ENCODE measurements at places on chromosomes 1 and 21.

DNA sequence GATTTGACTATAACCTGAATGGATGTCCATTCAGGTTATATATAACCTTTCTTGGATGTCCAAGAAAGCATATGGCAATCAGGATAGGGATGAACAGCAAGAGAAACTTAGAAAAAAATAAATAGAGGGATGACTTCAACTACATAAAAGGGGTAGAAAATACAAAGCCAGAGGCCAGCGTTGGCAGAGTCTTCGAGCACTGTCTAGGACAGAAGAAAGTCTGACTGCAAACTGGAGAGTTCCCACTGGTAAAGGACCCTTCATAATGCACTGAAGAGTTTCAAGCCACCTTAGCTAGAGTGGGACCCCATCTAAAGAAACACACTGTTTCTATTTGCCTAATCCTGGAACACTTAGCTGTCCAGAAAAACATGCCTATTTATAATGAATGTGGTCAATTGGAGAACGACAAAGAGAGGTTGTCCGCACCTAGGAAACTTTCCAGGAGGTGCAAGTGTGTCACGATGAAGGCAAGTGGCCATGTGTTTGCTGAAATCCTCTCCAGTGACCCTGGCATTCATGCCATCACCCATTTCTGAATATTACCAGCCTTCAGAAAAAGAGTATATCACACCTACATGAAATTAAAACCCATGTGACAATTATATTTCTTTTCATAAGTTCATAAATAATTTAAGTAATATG, 215.4 kb downstream of the ZNF648 start:
- no peak for DNase-seq

DNA sequence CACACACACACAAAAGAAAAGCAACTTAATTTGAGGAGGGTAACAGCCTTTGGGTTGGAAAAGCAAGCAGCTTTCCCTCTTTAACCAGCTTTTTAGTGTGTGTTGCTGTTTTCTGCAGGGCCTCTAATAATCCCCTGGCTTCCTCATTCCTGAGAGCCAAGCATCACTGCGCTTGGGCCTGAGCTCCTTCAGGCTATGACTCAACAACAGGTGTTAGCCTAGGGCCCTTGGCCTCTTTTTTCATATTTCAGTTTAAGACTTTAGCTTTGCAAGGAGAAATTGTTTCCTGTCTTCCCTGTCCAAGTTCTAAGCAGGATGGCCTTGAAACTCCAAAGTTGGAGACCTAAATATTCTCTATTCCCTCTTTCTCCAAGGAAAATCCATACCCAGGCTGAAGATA, 26.2 kb upstream of the SNX27 start:
- DNase-seq, result no peak

DNA sequence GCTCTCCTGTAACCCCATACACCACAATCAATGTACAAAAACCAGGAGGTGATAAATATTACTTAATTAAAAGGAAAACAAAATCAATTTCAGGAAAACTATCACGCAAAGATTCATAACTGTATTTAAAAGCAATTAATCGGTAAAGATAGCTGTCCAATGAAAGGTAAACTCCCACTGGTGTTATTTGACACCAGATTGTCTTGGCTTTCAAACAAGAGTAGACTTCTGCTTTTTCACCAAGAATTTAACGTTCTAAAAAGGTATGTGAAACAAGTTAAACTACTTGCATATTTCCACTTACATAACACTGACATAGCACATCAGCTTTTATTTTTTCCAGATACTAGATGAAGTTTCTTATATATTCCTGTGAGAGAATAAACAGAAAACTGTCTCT, 3.5 kb downstream of the PLPP3 start:
- DNase-seq, result no peak

DNA sequence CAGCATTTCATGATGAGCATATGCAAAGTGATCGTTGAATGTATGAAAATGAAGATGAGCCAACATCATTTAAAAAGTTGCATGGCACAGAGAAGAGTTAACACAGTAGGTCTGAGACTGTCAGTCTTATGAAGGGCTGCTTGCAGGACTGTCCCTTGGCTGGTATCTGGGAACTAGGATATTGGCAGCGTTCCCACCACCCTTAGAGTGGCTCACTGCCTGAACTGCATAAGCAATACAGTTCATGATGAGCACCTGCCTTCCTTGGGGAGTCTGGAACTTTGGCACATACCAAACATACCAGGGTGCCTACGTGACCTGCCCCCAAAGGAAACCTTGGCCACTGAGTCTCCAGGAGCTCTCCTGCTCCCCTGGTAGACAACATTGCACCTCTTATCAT, 161.8 kb downstream of the DSCAM start:
- no peak for DNase-seq

- no peak for DNase-seq
Measured at GRCh38 chr1:31615414-31615813, 2.1 kb upstream of the HCRTR1 start.

DNA sequence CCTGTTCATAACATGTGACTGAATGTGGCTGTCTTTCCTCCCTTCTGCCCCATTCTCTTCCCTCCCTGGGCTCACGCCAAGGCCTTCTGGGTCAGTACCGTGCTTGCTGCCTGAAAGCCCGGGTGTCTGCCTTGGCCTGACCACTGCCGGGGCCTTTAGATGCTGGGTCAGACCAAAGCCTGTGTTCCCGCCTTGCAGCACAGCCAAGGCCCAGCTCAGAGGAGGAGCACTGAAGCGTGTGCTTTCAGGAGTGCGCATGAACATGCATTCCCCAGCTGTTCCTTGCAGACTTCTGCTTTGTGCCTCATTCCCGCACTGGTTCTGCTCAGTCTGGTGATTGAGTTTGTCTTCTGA, 27.0 kb upstream of the SARS1 start:
- DNase-seq, result no peak

DNA sequence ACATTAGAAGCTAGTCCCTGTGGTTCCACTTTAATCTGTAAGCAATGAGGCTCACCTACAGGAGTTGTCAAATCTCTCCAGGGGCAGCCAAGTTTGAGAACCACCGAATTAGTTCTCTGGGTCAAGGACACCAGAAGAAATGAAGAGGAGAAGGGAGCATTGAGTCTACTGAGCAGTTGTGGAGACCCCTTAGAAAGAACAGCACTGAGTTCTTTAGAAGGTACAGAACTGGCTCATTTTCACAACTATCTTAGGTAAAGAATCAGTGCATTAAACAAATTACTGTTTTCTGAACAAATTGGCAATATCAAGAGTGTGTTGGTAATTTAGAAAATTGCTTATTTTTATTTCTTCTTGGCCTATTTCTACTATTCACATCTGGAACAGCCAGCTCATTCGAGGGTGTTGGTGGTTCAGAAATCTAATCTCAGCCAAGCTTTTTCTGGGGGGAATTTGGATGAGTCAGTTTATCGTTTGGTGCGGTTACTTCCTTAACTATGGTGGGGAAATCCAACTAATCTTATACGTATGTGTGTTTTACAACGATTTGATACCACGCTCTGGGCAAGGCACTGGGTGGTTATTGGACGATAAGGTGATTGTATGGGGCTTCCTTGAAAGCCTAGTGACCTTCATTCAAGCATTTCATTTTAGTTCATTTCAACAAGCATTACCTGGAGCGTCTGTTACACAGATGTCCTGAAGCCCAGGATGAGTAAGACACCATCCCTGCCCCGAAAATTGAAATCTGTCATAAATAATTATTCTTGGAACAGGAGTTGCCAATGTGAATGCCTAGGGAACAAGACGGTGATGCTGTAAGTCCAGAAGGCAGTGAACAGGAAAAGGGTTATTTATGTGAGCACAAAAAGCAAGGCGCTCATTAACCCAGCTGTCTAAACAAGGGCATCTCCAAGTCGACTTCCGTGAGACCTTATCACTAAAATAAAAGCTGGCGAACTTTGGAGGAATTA, 52.0 kb upstream of the TMPRSS2 start:
- DNase-seq, result no peak

- DNase-seq, result no peak
Measured at GRCh38 chr21:38716942-38717341, 88.8 kb upstream of the ETS2 start.

- DNase-seq, result no peak
Measured at GRCh38 chr1:116997066-116997465, 4.5 kb upstream of the CD101 start.

GRCh38 chr1:242086093-242086492, 87.2 kb upstream of the MAP1LC3C start:
- no peak for DNase-seq

Data from D341Med (cell line).